ENCODE measurements at places on chromosomes 1 and 21.

DNA sequence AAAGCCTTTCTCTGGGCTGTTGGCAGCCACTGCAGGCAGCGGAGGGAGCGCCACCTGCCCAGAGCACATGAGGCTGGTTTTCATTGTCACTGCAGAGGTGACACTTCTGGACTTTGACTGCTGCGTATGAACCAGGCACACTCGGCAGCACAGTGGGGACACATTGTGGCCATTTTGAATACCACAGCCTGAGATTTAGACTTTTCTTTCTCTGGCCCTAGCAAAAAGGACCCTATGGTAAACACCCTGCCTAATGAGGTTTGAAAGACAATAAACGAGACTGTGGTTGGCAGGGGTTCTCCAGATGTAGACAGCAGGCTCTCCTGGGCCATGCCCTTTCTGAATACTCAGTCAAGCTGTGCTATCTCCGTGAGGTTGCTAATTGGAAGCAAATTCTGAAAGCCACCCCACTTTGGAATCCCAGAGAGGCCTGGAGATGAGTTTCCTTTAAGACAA lies 12.0 kb upstream of the KCNE2 start:
- DNase-seq: no peak

DNA sequence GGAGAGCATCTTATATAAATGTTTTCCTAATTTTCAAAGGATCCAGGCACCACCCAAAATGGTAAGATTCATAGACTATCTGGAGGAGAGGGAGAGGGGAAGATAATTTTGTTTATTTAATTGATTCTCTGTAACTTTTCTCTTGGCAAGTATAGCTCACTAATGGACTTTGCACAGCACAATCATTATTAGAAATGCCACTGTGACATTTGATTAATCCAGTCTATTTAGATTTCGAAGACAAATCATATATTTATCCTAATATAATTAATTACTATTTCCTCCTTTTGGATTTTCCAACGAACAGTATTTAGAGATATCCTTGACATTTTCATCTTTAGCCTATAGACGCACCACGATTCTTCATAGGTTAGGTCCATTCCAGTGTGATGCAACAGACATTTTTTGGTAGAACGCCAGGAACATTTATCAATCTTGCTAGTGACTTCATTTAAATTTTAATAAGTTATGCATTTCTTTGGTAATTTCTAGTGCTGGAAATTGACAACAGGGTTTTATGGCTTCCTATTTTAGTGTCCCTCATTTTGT lies 152.4 kb downstream of the GRIK1 start:
- DNase-seq: no peak

GRCh38 chr1:150183061-150183460 lies 33.3 kb downstream of the PLEKHO1 start:
- DNase-seq: no peak

DNA sequence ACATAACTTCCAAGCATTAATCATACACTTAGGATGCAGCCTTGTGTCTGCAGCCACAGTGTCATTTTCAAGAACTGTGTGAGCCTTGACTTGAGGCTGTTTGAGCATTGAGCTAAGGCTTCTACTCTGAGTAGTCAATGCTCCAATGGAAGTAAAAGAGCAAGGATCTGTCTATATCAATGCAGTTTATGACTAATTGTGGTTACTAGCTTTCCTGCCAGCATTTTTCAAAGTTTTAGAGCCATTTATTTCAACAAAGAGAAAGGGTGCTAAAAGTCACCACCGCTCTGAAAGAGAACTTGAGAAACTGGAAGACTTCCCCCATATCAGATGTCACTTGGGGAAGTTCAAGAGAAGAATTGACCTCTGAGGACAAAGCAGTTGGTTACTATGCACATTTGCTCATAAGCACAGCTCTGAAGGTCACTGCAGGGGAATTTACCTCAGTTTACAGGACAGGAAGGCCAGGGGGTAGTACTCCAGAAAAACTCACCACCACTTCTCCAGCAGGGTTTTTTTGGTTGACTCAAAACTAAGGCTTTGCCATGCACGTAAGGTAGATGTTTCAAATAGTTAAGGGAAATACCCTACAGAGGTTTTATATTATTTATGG lies 24.5 kb upstream of the RGS1 start:
- DNase-seq: no peak

- no peak for DNase-seq
Measured at GRCh38 chr1:51569284-51570062, 47.4 kb upstream of the OSBPL9 start.

GRCh38 chr1:172946814-172947507 lies 103.8 kb downstream of the TNFSF18 start:
- no peak for DNase-seq

DNA sequence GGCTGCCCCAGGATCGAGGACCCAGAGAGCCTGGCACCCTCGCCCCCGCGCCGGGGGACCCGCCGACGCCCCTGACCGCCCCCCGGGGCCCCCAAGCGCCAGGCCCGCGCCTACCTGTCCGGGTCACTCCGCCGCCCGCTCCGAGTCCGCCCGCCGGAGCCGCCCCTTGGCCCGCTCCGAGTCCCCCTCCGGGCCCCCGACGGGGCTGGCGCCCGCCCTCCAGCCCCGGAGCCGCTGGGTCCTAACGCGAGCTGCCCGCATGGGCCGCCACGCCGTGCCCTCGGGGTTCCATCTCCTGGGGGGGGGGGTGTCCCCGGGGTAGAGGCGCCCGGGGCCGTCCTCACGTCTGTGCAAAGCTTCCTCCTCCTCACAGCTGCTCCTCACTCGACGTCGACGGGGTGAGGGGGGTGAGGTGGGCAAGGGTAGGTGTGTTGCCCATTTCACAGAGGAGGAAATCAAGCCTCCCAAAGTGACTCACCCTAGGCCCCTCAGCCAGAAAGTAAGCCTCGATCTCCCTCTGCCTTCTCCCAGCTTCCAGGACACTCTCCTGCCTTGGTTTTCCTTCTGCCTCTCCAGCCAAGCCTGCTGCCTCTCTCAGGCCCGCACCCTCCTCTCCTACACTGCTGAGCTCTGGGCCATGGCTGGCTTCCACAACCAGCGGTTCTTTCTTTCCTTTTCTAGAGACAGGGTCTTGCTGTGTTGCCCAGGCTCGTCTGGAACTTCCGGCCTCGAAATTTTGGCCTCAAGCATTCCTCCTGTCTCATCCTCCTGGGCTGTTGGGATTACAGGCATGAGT lies at the start of gene MFAP2:
TSS of gene MFAP2 (minus strand) at position 148 of the 796 bp plus-strand sequence. CDS start 2,347 bp downstream, outside the sequence.
- DNase-seq: no peak

- DNase-seq: no peak
Measured at GRCh38 chr21:36538761-36539160, 58.8 kb upstream of the CLDN14 start.

DNA sequence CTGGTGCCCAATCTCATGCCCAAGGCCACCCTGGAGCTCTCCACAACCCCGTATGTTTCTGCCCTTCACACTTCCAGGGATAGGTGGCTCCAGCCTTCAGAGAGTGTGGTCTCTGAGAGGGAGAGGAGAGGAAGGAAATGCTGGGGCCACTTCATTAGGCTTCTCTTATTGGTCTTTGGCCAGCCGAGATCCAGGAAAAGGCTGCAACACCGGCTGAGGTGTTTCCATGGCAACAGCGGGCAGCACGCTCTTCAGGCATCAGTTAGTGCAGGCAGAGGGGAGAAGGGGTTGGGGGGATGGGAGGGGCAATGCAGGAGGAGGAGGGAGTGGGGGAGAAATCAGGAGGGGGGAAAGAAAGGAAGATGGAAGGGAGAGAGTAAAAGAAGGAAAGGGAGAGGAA lies 275.1 kb upstream of the GJB5 start:
- no peak for DNase-seq

- DNase-seq: no peak
Measured at GRCh38 chr1:187624812-187625545, 796.2 kb downstream of the PLA2G4A start.

- no peak for DNase-seq
Measured at GRCh38 chr1:103106426-103107341, 1.6 kb downstream of the COL11A1 start.

DNA sequence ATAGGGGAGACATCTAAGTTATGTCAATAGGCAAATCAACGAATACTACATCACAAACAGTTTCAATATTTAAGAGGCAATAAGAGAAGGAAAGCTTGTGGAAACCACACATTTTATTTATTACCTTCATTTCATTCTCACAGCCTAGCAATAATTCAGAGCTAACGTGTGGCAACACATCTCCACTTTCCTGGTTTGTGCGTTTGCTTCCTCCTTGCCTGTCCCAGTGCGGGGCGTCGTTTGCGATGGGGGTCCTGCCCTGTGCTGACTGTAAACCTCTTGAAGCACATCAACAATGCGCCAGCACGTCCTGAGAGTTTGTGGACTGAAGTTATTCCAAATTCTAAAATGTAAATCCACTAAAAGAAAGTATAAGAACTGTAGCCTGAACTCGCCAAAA lies 14.4 kb upstream of the VPS26C start:
- no peak for DNase-seq

DNA sequence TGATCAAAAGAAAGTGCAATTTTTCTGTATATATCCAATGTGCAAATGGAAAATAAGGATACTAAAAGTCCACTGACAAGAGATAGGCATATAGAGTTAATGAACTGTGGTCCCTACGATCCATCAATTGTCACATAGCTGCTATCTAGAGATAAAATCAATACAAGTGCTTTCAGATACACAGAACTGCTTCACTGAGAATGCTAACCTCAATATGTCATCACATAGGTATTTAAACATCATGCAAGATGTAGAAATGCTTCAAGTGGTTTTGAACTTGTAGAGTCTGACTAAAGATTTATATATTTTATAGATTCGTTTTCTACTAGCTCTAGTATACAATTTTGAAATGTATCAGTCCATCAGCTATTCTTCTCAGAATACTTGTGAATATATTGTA lies 1604.7 kb downstream of the PLA2G4A start:
- no peak for DNase-seq

DNA sequence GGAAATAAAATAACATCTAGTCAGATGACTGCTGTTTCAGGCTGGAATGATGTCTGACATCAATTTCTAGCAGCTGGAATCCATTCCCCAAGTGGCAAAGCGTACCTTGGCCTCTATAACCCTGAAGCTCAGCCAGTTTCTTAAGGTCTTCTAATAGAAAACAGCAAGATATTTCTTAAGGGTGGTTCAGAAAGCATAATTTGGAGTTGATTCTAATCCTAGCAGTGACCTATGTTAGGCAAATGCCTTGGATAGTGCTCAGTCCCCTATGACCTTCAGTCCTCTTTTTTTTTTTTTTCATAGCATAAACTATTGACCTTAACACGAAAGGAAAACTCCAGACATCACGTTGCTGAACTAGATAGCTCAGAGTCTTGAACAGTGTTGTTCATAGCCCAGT lies 56.5 kb downstream of the LAMC2 start:
- DNase-seq: no peak

GRCh38 chr1:236821091-236821627 lies 26.1 kb downstream of the MTR start:
- DNase-seq: no peak

- no peak for DNase-seq
Measured at GRCh38 chr1:98181036-98181764, 260.4 kb upstream of the DPYD start.

DNA sequence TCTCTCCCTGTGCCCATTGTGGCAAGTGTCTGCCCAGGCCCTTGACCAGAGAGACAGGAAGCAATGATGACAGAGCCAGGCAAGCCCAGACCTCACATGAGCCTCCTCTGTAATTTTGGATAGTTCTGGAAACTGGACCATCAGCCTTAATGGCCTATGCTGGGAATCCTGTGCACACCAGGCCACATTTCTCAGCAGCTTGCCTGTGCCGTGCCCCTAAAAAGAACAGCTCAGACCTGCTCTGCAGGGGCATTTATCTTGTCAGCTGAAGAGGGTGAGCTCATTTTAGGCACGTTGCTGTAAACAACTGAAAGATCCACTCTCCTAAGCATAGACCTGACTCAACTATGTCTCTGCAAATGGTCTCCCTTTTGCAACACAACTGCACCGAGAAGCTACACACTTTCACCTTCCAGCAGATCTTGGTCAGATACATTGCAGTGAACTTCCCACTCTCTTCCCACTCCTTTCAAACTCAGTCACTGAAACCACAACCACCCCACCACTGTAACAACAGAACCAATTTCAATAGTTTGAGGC lies 53.5 kb upstream of the BACH1 start:
- DNase-seq: no peak

- DNase-seq: no peak
Measured at GRCh38 chr1:41482001-41482765, 2.3 kb downstream of the EDN2 start.

GRCh38 chr21:42796327-42797062 lies 82.8 kb downstream of the WDR4 start:
- no peak for DNase-seq

- no peak for DNase-seq
Measured at GRCh38 chr1:89993541-89993940, 1.4 kb upstream of the ZNF326 start.

- DNase-seq: no peak
Measured at GRCh38 chr21:45410865-45411809, 6.2 kb downstream of the COL18A1 start.

DNA sequence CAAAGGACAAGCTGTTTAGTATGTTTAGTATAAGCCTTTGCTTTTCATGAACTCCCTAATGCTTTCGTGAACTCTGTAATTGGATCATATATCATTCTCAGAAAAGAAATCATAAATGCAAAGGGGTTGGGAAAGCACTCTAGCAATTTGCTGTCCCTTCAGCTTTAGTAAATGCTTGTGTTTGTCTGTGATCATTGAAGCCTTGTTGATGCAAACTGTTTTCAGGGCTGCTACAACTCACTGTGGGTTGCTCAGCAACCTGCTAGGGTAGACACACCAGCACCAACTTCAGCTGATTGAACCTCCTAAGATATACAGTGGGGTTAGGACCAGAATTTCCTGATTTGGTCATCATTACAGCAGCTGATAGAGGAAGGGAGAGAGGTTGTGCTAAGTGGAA lies 95.0 kb downstream of the SGIP1 start:
- no peak for DNase-seq

GRCh38 chr1:17635276-17635675 lies 95.8 kb downstream of the ARHGEF10L start:
- no peak for DNase-seq

DNA sequence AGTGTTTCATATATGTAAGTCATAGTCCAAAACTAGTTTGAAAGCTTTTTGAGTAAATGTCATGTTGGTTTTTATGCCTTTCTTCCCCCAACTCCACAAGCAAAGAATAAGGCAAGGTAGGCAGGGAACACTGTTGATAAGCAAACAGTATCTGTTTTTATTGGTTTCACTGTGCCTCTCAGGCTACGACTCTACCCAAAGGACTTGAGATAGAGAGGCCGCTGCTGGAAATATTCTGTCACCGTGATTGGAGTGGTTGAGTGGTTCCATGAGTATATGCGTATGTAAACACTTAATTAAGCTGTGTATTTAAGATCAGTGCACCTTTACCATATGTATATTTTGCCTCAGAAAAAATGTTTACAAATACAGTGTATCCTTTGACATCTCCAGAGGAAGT lies 138.1 kb upstream of the KIF26B start:
- DNase-seq: no peak

GRCh38 chr1:182811975-182812722 lies 22.6 kb downstream of the NPL start:
- no peak for DNase-seq

DNA sequence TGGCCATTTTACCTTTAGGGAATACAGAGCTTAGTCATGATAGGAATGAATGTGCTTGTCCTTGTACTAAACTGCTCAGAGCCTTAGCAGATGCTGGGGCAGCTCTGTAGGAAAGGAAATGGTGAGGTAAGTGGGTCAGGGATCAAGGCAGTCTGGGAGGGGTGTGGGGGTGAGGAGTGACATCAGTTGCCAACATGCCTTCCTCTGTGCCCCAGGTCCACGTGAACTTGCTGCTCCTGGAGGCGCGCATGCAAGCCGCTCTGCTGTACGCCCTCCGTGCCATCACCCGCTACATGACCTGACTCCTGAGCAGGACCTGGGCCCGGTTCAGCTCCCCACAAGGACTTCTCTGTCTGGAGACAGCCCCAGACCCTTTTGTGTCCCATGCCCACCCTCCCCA lies 21.2 kb downstream of the SESN2 start:
- no peak for DNase-seq

Measured in stimulated activated CD4-positive, alpha-beta T cell treated with anti-CD3 and anti-CD28 coated beads, TNF-alpha, amount 100 ng/mL, for 1 hour (primary cell).